ENCODE measurements at places on chromosomes 7 and 10.

- no peak for DNase-seq
Measured at GRCh38 chr10:79436066-79436849, 9.2 kb downstream of the ZCCHC24 start.

DNA sequence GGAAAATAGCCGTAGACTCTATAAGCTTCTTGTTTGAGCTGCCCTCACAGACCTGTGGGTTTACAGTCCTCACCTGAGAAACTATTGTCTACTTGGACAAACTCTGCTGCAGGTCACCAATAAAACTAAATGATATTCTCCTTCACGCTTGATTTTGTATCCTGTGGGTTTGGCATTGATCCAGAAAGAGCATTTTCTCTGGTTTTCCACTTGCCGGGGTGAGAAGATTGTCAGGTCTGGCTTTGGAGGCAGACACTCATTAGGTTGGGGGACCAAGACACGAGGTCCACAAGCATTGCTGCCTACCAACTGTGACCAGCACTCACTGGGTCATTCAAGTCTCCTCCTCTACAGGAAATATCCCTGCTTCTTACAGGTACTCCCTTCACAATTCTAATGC, 68.5 kb downstream of the CDC14C start:
- no peak for DNase-seq

GRCh38 chr10:101222683-101223273, 6.5 kb downstream of the LBX1 start:
- DNase-seq: no peak

- no peak for DNase-seq
Measured at GRCh38 chr7:143235561-143235960, 13.7 kb downstream of the TAS2R40 start.

GRCh38 chr10:4719036-4719435, 107.0 kb upstream of the AKR1E2 start:
- DNase-seq: no peak

DNA sequence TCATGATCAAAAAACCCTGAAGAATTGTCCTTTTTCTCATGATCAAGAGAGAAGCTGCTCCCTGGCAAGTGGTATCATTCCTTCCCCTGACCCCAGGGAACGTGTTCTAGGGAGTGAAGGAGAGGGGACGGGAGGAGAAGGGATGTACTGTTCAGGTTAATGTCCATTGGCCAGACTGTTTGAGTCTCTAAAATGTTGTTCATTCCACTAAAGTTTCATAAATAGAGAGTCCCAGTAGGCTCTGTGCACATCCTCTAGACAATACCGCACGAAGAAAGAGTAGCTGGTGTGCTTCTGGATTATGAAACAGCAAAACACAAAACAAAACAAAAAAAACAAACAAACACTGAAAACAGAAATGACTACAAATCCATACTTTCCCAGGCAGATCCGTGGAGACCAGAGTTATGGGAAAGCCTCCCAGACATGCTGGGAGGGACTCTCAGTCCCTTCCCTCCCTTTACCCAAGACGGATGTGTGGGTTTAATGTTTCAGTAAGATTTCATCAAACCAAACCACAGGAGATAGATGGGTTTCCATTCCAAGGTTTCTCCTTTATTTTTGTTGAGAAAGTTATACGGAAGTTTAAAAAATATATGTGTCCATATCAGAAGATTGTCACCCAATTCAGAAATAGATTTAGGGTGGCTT, 66.5 kb upstream of the TNS3 start:
- DNase-seq: no peak

- no peak for DNase-seq
Measured at GRCh38 chr7:102407910-102408309, 11.7 kb downstream of the PRKRIP1 start.

- no peak for DNase-seq
Measured at GRCh38 chr7:74149603-74150002, 24.6 kb upstream of the EIF4H start.

GRCh38 chr7:151721694-151722093, 155.2 kb downstream of the PRKAG2 start:
- no peak for DNase-seq

DNA sequence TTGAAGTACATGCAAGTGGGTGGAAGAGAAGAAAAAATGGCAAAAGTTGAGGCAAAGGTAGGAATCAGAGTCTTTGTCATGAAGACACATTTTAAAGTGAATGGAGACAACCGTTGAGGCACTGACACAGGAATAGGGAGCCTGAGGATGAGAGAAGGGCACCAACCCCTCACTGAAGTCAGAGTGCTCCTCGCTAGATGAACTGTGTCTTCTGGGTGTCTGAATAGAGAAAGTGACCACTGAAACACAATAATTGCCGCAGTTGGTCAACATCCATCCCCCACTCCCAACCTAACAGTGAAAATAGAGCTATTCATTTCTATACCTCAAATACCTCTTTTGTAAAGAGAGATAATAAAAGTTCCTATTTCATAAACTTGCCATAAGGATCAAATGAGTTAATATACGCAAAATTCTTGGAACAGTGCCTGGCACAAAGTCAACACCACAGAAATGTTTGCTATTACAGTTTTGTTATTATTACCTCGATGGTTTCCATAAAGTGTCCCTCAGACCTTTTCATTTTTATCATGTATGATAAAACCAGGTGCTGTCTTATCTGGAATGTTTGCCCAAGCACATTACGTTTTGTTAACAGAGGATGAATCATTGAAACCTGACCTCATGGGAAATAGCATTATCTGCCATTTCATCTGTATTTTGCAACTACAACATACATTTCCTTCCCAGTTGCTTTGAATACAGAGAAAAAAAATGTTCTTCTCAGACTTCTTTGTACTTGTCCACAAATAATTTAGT, 61.8 kb upstream of the SP4 start:
- no peak for DNase-seq
